ENCODE measurements at places on chromosomes 3 and 15.

GRCh38 chr3:140753865-140754754 is 76.2 kb downstream of the TRIM42 start:
- no peak for DNase-seq

GRCh38 chr15:67880651-67881182 is 40.9 kb upstream of the RNU6-1 start:
- no peak for DNase-seq

DNA sequence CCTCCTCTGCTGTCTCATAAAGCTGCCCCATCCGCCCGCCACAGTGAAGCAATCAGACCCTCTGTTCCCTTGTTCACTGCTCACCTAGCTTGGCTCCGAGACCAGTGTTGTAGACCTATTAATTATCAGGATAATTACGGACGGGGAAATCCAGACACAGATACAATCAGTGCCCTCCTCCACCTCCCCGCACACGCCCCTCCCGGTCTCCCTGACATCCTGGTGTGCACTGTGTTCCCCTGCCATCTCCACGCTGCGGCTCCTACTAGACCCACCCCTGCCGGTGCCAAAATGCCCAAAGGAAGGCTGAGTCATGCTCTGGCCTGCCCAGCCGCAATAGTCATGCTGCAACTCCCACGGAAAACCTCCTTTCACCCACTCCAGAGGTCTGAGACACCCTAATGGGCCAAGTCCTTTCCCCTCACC is 277.3 kb upstream of the TLE3 start:
- DNase-seq = no peak

DNA sequence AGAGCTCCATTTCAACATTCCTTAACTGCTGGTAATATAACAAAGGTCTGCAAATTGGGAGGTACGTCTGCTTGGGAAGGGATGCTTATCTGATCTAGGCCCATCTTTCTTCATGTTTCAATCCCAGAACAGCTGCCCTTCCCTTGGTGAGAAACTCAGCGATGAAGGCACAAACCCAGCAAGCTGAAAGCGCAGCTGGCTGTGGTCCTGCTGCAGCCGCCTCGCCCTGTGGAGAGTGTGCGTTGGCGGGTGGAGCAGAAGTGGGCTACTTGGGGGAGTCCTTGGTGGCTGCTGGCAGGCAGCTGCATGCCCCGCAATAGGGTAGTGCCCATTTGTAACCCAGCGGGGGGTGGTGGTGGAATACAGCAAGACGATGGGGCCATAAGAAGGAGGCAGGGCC is 160.6 kb upstream of the WNT5A start:
- no peak for DNase-seq

DNA sequence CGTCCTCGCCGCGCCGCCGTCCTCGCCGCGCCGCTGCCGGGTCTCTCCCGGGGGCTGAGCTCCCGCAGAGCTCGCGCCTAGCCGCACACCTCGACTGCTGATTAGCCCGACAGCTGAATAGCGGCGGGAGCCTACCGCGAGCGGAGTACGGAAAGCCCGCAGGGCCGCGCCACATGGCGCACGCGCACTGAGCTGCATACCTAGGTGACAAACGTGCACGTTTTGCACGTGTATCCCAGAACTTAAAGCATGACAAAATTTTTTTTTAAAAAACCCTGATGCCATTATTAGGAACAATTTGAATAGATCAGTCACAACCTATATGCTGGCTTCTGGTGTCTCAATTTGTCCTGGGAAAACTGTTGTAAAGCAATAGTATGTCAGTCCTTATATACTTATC is at the start of gene GOLGA8A:
GOLGA8A (minus strand) TSS at position 122 of the 400 bp plus-strand sequence. CDS start 48,117 bp downstream, outside the sequence.
- peak; percentile 77 for DNase-seq

DNA sequence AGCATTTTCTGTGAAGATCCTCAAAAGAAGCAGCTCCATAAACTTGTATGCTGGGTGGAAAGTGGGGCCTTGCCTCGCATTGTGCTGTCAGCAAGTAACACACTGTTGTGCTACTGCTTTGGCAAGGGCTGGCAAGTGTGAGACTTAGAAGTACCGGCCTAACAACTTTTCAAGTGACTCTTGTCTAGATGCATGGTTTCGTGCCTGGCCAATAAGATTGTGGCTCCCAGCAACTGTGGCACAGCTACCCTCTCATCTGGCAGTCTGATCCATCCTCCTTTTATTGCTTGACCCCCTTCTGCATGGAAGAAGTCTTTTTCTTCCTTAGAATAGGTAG is 79.4 kb upstream of the VEPH1 start:
- DNase-seq = no peak

DNA sequence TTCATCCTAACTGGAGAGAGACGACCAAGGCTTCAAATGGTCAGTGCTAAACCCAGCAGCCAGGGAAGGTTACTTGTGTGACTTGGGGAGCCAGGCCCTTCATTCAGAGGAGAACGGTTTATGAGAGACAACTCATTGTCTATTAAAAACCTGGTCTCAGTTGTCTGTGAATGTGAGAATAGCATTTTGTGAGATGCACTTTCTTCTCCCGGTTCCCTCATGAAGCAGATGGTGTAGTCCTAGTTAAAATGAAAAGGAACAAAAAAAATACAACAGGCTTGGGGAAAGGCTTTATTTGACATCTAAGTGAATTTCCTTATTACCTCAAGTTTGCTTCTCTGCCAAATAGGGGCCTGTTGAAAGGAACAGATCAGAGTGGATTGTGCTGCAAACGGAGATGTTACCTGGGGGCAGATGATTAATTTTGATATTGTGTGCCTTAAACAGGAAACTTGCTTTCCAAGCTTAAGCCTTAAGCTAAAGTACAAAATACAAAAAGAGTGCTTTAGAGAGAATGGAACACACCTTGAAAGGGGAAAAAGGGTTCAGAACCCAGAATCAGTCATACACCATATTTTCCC is 202.7 kb upstream of the BHLHE40 start:
- no peak for DNase-seq

Measured in D721Med (cell line).